GM13977 (cell line): ENCODE measurements at places on chromosomes 7 and 10.

DNA sequence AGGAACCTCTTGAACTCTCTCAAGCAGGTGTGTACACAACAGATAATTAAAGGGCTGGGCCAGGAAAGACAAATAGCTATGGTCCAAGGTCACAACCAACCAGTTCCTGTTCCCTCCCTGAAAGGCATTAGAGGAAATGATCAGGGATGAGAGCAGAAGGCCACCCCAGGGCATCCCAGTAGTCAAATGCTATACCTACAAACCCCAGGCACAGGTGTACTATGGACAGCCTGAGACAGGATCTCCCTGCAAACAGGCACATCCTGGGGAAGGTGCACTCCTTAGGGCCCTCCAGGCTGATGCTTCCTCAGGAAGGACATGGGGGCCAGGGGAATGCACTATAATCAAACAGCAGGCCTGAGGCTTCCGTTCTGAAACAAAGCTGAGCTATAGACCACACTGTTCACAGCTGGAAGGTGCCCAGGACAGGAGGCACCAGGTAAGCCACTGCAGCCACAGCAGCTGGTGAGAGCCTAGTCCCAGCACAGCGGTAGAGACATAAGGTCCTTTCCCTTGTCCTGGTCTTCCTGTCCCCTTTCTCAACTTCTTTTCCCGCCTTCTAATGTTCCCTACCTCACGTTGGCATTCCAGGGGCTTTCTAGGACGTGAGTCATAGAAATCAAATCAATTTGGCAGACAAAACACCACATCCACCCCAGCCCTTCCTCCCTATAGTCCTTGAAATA, 13.3 kb downstream of the PARP12 start:
- DNase-seq = no peak

DNA sequence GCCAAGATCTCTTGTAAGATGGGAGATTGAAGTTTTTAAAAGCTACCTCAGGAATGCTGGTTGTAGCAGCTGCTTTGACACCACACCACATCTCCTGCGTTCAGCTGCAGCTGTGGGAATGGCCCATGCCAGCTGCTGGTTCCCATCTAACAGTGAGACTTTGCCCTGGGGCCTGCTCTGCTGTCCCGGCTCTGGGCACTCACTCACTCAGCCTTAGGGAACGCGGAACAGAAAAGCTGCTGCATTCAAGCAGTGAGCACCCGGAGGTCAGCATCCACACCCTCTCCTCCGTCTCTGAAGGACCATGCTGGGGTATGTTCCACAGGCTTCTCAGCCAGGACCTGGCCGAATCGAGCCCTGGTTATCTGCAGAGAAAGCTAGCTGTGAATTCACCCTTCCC, 197.1 kb upstream of the CXCL12 start:
- no peak for DNase-seq

DNA sequence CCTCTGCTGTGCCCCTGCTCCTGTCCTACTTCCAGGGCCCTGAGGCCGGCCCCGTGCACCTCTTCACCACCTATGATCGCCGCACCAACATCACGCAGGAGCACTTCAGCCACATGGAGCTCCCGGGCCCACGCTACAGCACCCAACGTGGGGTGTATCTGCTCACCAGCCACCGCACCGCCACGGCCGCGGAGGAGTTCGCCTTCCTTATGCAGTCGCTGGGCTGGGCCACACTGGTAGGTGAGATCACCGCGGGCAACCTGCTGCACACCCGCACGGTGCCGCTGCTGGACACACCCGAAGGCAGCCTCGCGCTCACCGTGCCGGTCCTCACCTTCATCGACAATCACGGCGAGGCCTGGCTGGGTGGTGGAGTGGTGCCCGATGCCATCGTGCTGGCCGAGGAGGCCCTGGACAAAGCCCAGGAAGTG, 1.8 kb downstream of the RBP3 start:
- DNase-seq = no peak

DNA sequence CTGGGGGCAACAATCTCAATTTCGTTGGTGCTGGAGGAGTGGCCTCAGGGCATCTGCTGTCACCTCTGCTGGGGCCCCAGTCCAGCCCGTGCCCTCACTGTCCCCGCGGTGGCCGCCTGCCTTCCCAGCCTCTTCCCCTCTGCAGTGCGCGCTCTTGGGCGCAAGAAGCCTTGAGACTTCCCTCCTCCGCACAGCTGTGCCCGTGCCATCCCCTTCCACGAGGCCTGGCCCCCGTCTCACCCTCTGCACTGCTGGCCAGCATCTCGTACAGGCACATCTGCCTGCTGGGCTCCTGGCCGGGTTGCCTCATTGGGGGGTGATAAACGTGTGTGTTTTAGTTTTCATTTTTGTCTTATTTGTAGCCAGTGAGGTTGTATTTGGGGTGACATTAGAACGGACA, 14.0 kb downstream of the IDI2 start:
- no peak for DNase-seq

- no peak for DNase-seq
Observed at GRCh38 chr7:35828817-35829216, 28.0 kb downstream of the SEPTIN7 start.

DNA sequence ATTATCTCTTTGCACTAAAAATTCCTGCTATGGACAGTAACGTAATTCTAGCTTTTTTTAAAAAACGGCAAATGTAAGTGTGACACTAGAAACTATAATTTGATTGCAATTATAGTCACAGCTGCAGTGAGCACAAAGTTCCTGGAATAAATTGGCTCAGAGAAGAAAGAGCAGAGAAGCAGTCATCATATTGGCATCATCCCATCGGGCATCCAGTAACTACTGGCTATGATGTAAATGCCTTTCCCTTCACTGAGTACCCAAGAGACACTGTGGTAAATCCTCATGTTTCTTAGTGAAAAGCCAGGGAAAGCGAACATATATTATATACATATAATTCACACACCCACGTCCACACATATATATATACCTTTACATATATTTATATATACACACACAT, 43.6 kb downstream of the PIP4K2A start:
- no peak for DNase-seq

GRCh38 chr7:98284335-98285036, 3.0 kb downstream of the BRI3 start:
- DNase-seq = no peak

- DNase-seq = no peak
Observed at GRCh38 chr10:33921970-33922605, 587.6 kb upstream of the NRP1 start.
